ENCODE measurements at places on chromosomes 13 and 19. TPM values are rescaled to one million over a fixed set of nuclear protein-coding genes. Genes with fewer than 3 reads are reported as not detected.

The PRDX2 gene
- 536 TPM for total RNA-seq

The KANK3 gene
- total RNA-seq, result 4.6 TPM

The TNFSF9 gene
- 32.9 TPM for total RNA-seq

The SIGLEC14 gene
- total RNA-seq, result not detected

The C19orf38 gene
- not detected for total RNA-seq

The RGL3 gene
- total RNA-seq, result not detected

The KIR2DL3 gene
- not detected for total RNA-seq

The JSRP1 gene
- not detected for total RNA-seq

The C13orf42 gene
- total RNA-seq, result not detected

The ELSPBP1 gene
- not detected for total RNA-seq

The ZNF681 gene
- 0.37 TPM for total RNA-seq

The ZNF888 gene
- total RNA-seq, result 4.1 TPM

The HOOK2 gene
- total RNA-seq, result 25.5 TPM

The KLK1 gene
- 1.3 TPM for total RNA-seq

The CASP14 gene
- total RNA-seq, result not detected

The PEG3 gene
- 0.56 TPM for total RNA-seq

The SHC2 gene
- 0.07 TPM for total RNA-seq

The ZNF90 gene
- 1.1 TPM for total RNA-seq

The CD70 gene
- 0.35 TPM for total RNA-seq

The IL11 gene
- 6.1 TPM for total RNA-seq

The UBL3 gene
- 9.3 TPM for total RNA-seq
